ENCODE measurements at places on chromosomes 3 and 15.

GRCh38 chr15:73683777-73684580, at the start of gene CD276:
CD276 (plus strand) TSS chr15:73684383; CDS start chr15:73699640, 15,257 bp downstream.
- peak; percentile 17 for DNase-seq

GRCh38 chr15:74502301-74502700, 38.7 kb upstream of the ARID3B start:
- no peak for DNase-seq

GRCh38 chr3:69113536-69113935, 8.9 kb downstream of the LMOD3 start:
- DNase-seq: no peak

- DNase-seq: no peak
Measured at GRCh38 chr3:185713015-185713414, 111.8 kb downstream of the IGF2BP2 start.

DNA sequence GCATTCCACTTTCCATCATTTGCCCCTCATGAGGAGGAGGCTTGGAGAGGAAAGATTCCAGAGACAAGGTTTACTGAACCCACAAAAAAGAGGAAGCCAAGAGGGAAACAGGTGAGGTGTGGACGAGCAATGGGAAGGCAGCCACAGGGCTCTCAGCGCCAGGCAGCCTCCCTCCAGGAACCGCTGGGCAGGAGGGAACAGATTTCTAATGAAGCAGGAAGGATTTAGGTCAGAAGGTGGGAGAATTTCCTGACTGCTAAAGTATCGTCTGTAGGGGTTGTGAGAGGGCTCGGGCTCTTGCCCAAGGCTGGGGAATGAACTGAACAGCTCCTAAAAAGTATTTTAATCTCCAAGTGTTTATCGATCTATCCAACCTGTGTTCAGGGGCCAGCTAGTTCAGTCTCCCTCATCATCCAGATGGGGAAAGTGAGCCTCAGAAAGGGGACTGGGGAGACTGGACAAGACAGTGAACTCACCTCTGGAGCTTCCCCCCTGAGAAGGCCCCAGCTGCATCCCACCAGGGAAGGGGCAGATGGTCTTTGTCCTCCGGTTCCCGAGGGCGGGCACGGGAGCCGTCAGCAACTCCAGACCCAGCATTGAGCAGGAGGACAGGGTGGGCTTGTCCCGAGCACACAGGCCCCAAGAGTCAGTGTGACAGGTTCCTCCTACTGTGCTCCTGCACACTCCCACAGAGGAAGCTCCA, 10.5 kb downstream of the LOXL1 start:
- no peak for DNase-seq

- no peak for DNase-seq
Measured at GRCh38 chr3:184391266-184391665, 11.4 kb downstream of the CHRD start.

- no peak for DNase-seq
Measured at GRCh38 chr3:122857019-122857418, 62.1 kb downstream of the SLC49A4 start.

DNA sequence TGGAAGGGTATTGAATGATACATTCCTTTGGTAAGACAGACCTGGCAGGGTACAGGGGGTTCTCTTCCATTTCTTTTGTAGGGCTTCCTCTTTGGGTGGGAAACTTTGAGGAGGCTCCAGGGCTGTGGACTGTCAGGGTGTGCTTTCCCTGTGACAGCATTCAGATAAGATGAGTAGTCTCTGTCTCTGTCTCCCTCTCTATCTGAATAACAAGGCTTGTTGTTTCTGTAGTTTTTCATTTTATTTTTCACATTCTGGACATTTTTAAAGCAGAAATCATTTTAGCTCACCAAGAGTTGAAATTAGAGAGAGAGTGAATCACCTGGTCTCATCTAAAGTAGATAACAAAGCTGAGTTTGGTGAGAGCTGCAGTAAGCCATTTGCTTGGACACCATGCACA, 100.8 kb upstream of the TPM1 start:
- no peak for DNase-seq

- no peak for DNase-seq
Measured at GRCh38 chr3:71873093-71873611, 88.2 kb upstream of the PROK2 start.

DNA sequence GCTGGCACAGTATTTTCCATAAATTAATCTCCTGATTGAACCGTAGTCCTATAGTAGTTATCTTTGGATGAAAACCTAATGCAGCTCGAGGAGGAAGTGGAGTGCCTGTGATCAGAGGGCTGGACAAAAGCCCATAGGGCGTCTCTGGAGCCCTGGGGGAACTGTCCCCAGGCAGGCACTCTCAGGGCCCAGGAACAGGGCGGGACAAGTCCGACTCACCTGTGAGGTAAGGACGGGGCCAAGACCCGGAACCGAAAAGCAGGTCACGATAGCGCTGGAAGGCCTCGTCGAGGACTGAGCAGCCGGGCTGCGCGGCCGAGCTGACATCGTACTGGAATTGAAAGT, 341 bp downstream of the HEXA start:
- DNase-seq: peak; percentile 27

DNA sequence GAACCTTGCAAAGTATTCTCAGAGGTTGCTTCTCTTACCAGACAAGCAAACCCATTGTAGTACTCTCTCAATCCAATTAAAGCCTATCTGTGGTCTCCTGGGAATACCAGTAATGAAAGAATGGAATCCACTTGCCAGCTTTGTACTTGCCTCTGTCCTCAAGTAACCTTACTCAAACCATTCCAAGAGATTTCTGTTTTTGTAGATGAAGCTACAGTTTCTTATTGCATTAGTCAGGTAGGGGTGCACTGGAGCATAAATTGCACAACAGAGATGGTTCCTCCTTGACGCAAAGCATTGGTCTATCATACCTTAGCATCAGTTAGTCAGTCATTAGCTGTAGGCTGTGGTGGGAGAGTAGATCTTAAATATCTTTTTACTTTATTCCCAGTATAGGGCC, 52.9 kb downstream of the BTLA start:
- DNase-seq: no peak

GRCh38 chr3:85881833-85882393, 923.1 kb downstream of the CADM2 start:
- no peak for DNase-seq

GRCh38 chr15:91915576-91915975, 62.1 kb downstream of the SLCO3A1 start:
- no peak for DNase-seq

GRCh38 chr3:153042088-153042487, 119.9 kb upstream of the RAP2B start:
- DNase-seq: no peak

GRCh38 chr3:99858469-99858868, 40.8 kb downstream of the CMSS1 start:
- no peak for DNase-seq

DNA sequence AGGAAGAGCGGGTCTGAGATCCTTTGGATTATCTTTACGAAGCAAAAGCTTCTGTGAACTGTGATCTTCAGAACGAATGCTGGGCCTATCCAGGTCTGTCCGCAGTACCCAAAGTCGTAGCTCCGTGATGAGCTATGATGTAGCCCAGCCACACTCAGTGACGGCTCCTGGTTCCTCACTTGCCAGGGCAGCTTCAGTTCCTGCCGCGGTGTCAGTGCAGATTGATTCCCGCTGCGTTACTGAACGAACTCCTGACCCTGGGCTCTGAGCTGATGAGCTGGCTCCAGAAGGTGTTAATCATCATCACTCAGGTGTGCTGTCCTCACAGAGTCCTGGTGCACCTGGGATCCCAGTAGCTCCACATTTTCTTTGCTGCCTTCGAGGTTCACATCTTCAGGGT, 45.0 kb downstream of the TMEM44 start:
- DNase-seq: no peak

GRCh38 chr15:20643024-20643770, 101.6 kb upstream of the GOLGA6L6 start:
- no peak for DNase-seq

DNA sequence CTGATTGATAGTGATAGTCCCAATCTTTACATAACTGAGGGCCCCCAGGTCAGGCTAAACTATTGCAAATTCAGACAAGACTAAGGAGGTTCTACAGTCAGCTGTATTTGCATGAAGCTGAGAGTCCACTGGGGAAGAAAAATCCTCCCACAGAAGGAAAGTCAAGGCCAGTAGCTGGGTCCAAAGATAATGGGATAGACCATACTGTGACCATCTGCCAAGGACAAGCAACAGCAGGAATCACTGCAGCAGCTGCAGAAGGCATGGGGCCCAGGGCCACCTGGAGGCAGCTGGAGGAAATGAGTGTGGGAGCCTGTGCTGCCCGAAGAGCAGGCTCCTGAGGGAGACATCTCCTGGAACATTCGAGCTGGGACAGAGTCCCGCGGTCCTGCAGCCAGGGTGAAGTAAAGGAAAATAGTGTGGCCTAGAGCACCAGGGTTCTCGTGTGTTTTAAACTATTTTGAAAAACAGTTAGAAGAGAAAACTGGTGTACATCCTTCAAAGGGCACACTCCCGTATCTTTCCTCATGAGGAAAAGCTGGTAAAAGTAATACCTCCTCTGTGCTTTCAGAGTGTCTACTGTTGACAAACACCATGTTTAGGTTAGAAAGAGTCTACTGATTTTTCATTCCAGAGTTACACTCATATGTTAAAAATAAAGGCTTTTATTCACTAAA, 13.2 kb upstream of the TMEM212 start:
- DNase-seq: no peak

DNA sequence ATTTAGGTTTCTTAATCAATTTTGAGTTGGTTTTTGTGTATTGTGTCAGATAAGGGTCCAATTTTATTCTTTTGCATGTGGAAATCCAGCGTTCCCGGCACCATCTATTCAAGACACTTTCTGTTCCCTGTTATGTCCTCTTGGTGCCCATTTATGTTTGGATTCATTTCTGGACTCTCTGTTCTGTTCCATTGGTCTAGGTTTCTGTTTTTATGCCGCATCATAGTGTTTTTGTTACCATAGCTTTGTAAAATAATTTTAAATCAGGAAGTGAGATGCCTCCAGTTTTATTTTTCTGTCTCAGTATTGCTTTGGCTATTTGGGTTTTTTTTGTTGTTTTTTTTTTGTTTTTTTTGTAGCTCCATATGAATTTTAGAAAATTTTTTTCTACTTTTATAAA, 97.1 kb downstream of the LRRC28 start:
- DNase-seq: no peak

DNA sequence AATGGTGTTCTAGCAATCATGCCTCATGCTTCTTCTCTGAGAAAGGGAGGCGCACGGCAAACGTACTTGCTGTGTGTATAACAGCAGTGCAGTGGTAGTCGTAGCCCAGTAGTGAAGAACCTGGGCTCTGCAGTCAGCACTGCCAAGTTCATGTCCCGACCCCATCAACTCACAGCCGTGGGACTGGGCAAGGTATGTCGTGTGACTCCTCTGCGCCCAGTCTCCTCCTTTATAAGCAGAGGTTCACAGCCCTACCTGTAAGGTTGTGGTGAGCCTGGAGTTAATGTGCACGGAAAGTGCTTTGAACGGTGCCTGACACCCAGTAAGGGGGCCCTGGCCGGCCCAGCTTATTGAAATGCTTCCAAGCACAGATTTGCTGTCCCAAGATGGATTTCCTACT, 26.6 kb downstream of the EHD4 start:
- DNase-seq: no peak

DNA sequence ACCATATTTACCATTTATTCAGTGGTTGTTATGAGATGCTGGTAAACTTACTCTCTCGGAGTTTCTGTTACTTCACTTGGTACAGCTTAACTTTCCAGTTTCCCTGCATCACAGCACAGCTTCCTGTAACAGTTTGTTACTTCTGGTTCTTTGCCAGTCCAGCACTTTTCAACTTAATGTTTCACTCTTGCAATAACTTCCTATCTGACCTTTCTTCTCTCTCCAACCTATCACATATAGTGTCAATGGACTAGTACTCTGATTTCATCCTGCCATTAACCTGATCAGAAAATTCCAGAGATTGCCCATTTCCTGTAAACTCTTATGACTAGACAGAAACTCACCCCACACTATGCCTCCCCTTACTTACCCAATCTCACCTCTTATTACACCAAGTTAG, 3.9 kb upstream of the ATP11B start:
- no peak for DNase-seq

DNA sequence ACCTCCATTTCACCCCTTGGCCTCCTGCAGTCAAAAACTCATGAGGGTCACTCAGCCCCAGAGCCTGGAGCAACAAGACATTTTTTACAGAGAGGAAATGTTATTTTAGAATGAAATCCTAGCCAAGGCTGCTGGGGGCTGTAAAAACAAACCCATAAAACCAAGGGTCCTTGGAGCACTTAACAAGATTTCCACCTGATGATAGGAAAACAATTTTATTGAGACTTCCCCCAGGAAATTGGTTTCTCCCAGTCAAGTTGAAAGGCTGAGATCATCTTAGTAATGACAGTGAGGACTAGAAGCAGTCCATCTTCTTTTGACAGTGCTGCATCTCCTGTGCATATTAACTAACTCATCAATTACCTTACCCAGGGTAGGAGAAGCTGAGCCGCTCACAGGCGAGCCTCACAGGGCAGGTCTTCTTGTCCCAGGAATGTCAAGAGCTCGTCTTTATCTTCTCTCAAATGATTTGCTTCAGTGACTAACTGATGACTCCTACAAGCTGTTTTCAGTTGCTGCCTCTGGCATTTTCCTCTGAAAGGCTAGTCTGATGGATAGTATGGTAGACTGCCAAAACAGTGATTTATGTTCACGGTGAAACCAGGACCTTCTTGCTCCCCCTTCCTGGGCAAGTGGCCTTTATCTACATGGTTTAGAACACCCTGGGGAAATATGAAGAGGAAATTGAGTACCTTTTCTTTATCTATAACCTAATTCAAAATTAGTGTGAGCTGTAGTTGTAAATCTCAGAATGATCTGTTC, 34.6 kb upstream of the AEN start:
- DNase-seq: no peak

GRCh38 chr3:155664925-155665695, 79.8 kb downstream of the PLCH1 start:
- no peak for DNase-seq

- no peak for DNase-seq
Measured at GRCh38 chr3:53612508-53612907, 118.1 kb downstream of the CACNA1D start.

- DNase-seq: no peak
Measured at GRCh38 chr3:33392703-33393125, 47.5 kb downstream of the UBP1 start.

GRCh38 chr15:40600956-40601355, 6.9 kb downstream of the KNL1 start:
- DNase-seq: peak; percentile 15

- no peak for DNase-seq
Measured at GRCh38 chr3:41274944-41275668, 75.8 kb downstream of the CTNNB1 start.

GRCh38 chr15:90033448-90033847, 32.3 kb downstream of the ZNF710 start:
- DNase-seq: no peak

- DNase-seq: no peak
Measured at GRCh38 chr15:37359101-37359892, 258.9 kb upstream of the MEIS2 start.

DNA sequence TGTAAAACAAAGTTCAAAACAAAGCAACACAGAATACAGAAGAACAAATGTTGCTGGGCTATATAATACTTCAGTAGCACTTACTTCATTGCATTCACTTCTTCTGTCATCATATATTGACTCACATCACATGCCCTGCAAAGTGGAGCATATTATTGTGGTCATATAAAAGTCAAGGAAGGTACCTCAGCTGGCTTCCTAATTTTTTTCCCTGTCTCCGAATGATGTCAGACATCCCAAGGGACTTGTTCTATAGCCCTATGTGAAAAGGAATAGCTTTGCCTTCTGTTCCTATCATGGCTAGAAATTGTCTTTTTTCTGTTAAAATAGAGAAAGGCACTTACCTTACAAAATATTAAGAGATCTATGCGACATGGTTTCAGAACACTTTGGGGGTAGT, 109.4 kb downstream of the LRTM1 start:
- no peak for DNase-seq
